Fibroblast of skin of back (primary cell): ENCODE measurements at places on chromosomes 4 and X.

- no peak for DNase-seq
These were observed 264.5 kb upstream of the EMCN start for GRCh38 chr4:100782356-100782755.

- no peak for DNase-seq
These were observed 34.8 kb upstream of the USP51 start for GRCh38 chrX:55524487-55524886.

DNA sequence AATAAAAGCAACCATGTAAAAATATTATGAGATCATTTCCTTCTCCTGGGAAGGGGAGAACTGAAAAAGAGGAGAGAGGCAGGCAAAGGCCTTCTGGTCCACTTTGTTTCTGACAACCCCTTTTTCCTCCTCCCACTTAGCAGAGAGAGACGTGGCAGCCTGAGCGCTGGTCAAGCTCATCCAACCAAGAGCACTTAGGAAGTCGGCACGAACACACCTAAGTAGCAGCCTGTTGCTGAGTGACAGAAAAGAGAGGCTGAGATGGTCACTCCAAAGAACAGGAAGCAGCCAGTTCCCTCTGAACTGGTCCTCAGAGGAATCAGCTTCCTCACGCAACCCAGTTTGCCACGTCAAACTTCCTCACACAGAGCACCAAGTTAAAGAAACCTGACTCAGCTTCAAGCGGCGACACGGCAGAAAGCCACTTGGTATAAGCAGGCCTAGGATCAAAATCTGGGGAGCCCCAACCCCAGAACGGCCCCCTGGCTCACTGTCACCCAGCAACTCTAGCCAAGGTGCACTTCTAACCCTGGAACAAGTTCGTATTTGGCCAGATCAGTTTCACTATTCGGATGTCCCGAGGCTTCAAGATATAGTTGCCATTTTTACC lies 861 bp downstream of the SEC24D start:
- DNase-seq = peak; percentile 92

DNA sequence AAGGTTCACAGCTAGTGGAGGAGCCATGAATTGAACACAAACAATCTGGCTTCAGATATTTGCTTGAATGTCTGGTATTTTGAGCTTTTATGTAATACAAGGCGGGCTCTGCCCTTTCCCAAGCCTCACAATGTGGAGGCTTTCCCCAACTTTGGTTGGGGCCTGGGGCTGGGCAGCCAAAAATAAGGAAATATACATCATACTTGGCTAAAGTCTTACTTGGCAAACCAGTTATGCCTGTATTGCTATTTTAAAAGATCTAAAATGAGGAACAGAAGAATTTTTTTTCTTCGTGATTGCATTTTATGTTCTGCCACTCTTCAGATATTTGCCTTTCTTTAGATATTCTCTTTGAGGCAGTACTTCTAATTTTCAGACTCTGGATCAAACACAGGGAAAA lies 26.1 kb downstream of the ARFIP1 start:
- no peak for DNase-seq

- DNase-seq = no peak
These were observed 25.6 kb upstream of the TEX13C start for GRCh38 chrX:125293850-125294780.

DNA sequence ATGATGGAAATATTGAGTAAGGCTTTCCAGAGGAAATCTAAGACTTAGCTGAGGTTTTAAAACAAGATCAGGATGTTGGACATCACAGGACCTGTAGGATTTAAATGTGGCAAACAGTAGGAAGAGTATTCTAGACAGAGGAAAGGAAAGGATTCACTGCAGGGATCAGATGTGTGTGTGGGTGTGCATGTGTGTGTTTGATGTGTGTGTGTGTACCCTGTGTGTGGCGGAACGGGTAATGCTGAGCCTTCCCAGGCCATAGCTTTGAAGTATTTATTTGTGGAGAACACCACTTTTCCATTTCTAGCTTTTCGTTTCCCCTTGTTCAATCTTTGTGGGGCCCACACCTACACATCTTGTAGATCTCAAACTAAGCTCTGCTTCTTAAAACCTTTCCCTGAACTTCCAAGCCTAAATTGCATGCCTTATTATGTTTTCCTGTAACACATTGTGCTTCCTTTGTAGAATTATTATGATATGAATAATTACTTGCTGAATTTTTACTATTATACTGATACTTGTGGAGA lies 6.9 kb downstream of the GUCY1A1 start:
- DNase-seq = no peak

DNA sequence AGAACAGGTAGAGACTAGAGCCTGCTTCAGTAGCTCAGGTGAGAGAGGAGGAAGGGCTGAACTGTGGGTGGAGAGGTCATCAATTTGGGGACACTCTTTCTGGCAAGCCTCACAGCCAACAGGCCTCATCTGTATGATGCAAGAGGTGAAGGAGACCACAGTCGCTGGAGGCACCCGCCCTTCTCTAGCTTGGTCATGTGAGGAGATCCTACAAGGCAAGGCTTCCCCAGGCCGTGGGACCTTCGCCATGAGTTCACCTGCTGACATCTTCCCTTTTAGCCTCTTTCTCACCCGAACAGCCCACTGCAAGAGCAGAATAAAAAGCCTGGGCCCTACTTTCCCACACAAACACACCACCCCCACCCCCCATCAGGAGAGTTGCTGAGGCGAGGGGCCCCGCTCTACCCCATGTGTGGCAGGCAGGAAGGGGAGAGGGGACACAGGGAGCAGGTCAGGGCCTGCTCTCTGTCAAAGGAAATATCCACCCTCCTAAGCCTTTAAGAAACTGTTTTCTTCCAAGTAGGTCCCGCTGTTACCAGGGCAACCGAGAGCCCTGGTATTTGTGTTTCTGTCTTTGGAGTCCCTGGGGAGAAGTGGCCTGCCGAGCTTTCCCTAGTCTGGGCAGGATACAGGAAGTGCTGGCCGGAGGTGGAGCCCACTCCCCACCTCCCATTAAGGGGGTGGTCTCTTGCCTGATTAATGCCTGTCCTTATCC lies 8.1 kb downstream of the RTL5 start:
- DNase-seq = peak; percentile 89

DNA sequence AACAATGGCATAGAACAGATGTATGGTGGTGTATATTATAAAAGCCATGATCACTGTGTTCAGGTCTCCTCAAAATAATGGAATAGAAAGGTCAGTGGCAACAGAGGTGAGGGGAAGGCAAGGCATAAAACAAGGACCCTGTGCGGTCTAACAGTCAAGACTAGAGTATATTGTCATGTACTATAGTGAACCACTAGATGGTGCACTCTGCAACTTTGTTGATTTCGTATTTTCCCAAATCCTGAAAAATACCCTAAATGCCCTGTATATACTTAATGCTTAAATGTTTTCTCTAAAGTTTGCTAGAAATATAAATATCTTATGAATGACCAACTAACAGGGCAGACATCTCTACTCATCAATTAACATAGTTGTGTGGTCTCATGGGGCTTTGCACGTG lies 453.0 kb downstream of the PCDH11X start:
- peak; percentile 0 for DNase-seq

DNA sequence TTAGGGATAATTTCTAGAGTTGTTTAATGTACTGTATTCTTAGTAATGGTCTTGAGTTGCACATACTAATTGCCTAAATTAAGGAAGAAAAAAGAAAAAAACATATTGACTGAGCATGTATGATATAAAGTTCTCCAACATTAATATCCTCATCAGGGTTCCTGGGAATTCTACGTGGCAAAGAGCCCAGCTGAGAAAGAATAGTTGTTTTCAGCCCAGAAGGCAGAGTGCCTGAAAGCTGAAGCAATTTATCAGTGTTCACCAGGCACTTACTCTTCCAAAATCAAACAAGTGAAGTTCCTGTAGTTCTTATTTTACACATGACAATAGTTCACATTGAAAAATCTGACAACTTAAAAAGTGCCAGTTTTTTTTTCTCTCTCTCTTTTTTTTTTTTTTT lies 27.7 kb downstream of the YIPF7 start:
- no peak for DNase-seq
